ENCODE measurements at places on chromosomes 2 and 18.
A peak's percentile ranks its signal among the peaks of the same experiment; 100 is the strongest.

- no peak for DNase-seq
These were observed 248.7 kb upstream of the PIK3C3 start for GRCh38 chr18:41706301-41706700.

- DNase-seq = peak; percentile 15
These were observed 312.3 kb upstream of the PKDCC start for GRCh38 chr2:41735476-41735875.

GRCh38 chr18:13615432-13615861 lies 110.9 kb downstream of the FAM210A start:
- no peak for DNase-seq

DNA sequence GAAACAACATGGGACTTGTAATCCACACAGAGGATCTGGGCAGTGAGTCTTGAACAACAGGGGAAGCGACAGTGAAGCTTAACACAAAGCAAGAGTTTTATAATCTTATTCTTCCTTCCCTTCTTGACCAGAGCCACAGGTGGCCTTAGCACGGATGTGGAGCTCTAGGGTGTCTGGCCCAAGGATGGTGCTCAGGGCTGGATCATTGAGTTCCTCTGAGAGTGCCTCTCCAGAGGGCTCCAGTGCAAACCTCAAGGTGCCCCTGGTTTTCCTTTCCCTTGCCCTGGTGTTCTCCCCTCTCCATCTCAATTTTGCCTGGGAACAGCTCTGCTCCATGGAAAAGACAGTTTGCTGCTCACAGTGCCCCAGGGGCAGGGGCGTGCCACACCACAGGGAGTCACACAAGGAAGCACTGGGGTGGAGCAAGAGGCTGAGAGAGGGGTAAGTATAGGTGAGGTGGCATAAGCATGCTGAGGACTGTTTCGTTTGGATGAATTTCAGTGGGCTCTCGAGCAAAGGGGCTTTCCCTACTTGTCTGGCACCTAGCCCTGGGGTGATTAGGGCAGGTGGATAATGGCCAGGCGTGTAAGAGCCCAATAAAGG lies 88.6 kb upstream of the B3GNT7 start:
- no peak for DNase-seq

DNA sequence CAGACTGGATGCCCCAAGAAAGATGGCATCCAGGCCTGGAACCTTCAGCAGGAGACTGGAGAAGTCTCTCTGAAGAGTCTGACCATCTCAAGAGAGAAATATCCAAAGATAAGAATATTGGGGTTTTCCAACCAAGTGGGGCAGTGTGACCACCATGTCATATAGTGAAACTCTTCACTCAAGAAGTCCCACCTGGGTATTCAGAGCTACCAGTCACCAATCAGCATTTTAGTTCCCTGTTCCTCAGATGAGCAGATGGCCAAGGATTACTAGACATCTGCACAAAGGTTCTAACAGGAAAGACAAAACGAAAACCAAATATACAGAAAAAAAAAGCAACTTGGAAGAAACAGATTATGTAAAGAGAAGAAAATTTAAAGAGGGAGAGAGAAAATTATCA lies 38.5 kb upstream of the CXCR4 start:
- DNase-seq = no peak

GRCh38 chr2:225020168-225020849 lies 22.0 kb downstream of the DOCK10 start:
- no peak for DNase-seq

DNA sequence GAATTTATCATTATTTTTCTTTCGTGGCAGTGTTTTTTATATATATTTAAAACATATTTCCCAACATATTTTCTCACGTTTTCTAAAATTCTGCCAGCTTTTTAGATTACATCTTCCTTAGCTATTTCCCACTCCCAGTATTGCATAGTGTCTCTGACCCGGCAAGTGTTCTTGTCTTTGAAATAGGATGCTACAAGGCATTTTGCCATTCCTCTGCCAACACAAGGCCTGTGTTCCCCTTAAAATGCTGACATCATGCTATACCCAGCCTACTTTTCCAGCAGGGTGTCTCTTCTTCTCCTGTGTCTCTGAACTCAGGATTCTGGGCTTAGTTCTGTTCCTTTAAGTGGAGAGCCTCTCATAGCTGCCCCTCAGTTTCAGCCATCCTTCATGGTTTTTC lies 115.2 kb downstream of the DIS3L2 start:
- no peak for DNase-seq

GRCh38 chr2:116545286-116546068 lies 1269.0 kb upstream of the DDX18 start:
- DNase-seq = no peak

- DNase-seq = no peak
These were observed 65.6 kb downstream of the NOL4 start for GRCh38 chr18:34158881-34159690.

- no peak for DNase-seq
These were observed 122.1 kb upstream of the XIRP2 start for GRCh38 chr2:166766220-166766619.

DNA sequence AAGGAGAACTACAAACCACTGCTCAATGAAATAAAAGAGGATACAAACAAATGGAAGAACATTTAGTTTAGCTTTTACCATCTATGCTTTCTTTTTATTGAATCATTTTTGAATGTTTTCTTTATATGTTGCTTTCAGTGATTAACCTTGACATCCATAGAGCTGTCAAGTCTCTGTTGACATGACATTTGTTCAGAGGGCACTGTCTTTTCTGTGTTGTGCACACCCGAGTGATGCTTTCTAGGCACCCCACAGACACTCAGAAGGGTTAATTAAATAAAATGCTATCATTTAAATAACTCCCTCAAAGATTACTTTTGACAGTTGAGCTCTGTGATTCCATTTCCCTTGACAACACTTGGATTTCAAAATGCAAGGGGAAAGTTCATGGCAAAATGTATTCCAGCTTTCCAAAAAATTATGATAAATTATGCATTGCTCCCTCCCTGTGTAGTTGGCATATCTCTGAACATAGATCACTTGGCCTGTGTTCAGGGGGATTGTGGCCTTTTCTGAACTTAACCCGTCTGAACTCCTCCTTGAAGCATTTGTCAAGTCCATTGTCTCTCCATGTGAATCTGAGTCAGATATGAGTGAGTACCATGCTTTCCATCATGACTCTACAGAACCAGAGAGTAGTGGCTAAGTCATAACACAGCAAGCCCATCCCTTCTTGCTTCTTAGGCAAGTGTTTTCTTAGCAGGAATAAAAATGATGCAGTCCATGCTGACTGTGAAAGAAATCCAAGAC lies 372.6 kb downstream of the RPRM start:
- DNase-seq = no peak

GRCh38 chr2:212831671-212832199 lies 293.1 kb upstream of the ERBB4 start:
- no peak for DNase-seq

DNA sequence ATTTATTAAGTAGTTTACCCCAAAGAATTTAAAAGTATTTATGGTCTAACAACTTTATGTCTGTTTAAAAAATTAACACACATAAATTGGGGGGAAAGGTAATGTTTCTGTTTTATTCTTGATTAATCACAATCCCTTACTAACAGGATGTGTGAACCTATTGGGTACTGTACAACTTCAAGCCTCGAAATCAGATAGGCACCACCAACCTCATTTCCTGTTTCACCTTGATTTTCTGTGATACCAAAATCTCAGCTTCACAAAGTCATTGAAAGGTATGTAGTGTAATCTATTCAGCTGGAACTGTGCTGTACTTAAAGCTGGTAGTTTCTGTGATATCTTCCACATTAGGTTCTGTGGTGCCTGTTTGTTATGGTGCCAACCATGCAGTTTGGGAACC lies 4.0 kb downstream of the RNMT start:
- no peak for DNase-seq

DNA sequence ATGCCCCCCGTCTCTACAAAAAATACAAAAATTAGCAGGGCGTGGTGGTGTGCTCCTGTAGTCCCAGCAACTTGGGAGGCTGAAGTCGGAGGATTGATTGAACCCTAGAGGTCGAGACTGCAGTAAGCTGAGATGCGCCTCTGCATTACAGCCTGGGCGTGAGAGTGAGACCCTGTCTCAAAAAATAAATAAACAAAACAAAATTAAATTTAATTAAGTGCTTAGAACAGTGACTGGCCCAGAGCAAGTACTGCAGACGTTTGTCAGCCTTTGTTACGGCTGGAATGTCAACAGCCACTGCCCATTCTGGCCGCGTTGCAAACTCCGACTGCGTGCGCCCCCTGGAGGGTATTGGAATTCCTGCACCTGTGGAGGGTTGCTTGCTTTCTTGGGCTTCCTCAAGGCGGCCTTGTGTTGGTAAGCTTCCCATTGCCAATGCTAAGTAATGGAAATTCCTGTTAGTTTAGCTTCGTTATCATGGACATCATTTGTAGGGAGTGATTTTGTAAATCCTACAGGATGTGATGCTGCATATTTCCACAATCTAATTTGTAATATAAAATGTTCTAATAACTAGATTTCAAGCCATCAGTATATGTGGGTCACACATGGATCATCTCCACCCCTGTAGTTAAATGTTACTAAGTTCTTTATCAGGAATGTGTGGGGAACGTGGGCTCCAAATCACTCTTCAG lies 15.9 kb upstream of the ATP6V1B1 start:
- DNase-seq = peak; percentile 77

All from A549 (cell line).